Osteoblast (primary cell): ENCODE measurements at places on chromosomes 4 and X. TPM values are rescaled to one million over a fixed set of nuclear protein-coding genes. Genes with fewer than 3 reads are reported as not detected.

DNA sequence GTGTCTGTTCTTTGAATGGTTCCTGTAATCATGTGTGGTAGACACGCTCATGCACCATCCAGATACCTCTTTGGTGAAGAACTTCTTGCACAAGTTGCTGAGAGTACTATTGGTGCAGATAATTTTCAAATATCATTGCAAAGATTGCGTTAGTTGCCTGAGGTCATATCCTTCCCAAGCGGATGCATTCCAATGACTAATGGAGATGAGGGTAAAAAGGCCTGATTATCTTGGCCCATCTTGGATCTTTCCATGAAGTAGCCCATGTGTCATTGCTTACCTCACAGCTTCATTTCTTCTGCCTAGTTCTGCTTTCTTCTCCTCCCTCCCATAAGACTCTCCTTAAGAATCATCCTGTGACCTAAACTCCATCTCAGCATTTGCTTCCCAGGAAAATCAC, 384.9 kb upstream of the CNKSR2 start:
- DNase-seq: no peak

GRCh38 chrX:31228415-31228832, 156.6 kb upstream of the FTHL17 start:
- no peak for DNase-seq

- no peak for DNase-seq
Measured at GRCh38 chr4:126051689-126052424, 737.1 kb downstream of the FAT4 start.

- no peak for DNase-seq
Measured at GRCh38 chr4:44532851-44533250, 84.2 kb upstream of the KCTD8 start.

GRCh38 chrX:3609810-3610209, 103.6 kb downstream of the PRKX start:
- DNase-seq: peak; percentile 85

DNA sequence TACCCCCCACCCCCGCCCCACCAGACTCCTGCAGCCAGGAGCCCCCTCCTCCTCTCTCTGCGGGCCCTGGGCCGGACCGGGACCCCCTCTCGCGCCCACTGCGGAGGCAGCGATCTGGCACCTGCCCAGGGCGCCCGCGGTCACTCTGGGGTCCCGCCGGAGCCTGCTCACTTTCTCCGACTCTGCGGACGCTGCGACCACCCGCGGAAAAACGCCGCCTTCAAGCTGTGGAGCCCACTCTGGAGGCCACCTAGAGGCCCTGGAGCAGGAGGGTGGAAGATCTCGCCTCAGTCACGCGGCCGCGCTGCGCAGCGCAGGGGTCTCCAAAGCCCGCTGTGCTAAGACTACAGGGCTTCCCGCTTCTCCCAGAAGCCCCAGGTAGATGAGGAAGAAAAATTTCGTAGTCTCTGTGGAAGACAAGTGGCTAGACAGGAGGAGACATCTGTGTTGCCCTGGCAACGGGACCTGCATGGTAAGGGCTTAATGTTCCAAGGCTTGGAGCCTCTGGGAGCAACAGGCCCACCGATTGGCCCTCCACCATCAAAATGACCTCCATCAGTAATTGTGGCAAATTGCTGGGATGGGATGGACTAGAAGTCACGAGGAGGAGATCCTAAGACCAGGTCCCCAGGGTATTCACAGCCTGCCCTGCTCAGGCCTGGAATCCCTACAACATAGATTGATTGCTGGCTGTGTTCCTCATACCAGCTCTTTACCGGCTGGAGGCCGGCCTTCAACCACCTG, at the start of gene PNMA6F:
PNMA6F (minus strand) TSS at position 387 of the 744 bp plus-strand sequence. CDS start 1,093 bp downstream, outside the sequence.
- peak; percentile 31 for DNase-seq

REPS2 gene
- 0.59 and 0.72 TPM in 2 replicates for total RNA-seq
